Mesenchymal stem cell (in vitro differentiated cells and primary cell): ENCODE measurements at places on chromosomes 4 and X.

GRCh38 chrX:135707880-135708279, 5.6 kb upstream of the CT45A1 start:
- H3K4me1 ChIP-seq: no peaks in the 10 kb centered on the region
- H3K36me3 ChIP-seq: no peaks in the 10 kb centered on the region
- H3K27ac ChIP-seq: no peak overlapping the region
- H3K27me3 ChIP-seq: no peaks in the 10 kb centered on the region

DNA sequence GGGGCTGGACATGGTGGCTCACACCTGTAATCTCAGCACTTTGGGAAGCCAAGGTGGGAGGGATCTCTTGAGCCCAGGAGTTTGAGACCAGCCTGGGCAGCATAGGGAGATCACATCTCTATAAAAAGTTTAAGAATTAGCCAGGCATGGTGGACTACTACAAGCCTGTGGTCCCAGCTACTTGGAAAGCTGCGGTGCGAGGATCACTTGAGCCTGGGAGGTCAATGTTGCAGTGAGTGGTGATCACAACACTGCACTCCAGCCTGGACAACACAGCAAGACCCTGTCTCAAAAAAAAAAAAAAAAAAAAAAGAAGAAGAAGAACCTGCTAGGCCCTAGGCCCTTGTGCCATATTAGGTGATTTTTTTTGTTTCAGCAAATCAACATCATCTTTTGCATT, 12.2 kb downstream of the SRD5A3 start:
- peaks cover 11% of the 10 kb centered on the region for H3K4me1 ChIP-seq
- no peak overlapping the region for H3K4me3 ChIP-seq
- peak overlapping the region; percentile 36 for H3K27ac ChIP-seq
- DNase-seq: no peak
- H3K27me3 ChIP-seq: no peaks in the 10 kb centered on the region

DNA sequence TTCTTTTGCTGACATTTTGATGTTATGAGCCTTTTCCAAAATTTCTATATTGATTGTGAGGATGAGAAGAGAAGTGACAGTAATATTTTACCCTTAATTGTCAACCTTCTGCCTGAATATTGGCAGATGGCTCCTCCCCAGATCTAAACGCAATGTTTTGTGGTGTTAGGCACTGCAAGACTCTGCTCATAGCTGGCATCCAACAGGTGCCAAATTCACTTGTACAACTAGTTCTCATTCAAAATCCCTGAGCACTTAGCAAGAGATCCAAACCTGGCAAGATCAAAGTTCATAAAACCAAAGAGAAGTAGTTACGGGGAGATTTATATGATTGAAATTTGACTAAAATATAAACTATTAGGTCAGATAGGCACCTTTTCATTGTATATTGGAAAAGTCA, 901.7 kb upstream of the INTU start:
- no peak overlapping the region for H3K4me3 ChIP-seq
- H3K27me3 ChIP-seq: no peaks in the 10 kb centered on the region
- H3K27ac ChIP-seq: no peak overlapping the region

GRCh38 chrX:129359269-129359668, 164.0 kb downstream of the SMARCA1 start:
- no peaks in the 10 kb centered on the region for H3K27me3 ChIP-seq
- H3K4me1 ChIP-seq: no peaks in the 10 kb centered on the region
- H3K36me3 ChIP-seq: no peaks in the 10 kb centered on the region

DNA sequence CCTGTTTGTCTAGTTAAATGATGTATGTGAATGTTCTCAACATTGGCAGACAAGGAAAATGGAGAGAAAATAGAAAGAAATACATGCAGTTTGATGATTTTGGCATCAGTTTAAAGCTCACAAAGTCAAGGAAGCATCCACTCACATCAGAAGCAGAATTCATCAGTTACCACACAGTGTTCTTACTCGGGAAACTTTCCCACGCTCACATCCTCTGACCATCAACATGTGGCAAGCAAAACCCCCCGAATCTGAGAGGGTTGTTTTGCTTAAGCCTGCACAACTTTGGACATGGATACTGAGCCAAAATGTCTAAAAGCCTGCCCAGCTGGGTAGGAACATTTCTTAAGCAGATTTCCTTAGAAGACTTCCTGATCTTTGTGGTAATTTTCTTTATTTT, 407.6 kb downstream of the ANKRD50 start:
- H3K4me1 ChIP-seq: no peaks in the 10 kb centered on the region
- no peak overlapping the region for H3K27ac ChIP-seq
- H3K4me3 ChIP-seq: no peak overlapping the region
